ENCODE measurements at places on chromosomes 6 and 20.

GRCh38 chr20:44909872-44910689 is at the start of gene PABPC1L:
TSS of gene PABPC1L (plus strand) at chr20:44910060. CDS start at chr20:44910144, 84 bp downstream.
- DNase-seq: no peak

DNA sequence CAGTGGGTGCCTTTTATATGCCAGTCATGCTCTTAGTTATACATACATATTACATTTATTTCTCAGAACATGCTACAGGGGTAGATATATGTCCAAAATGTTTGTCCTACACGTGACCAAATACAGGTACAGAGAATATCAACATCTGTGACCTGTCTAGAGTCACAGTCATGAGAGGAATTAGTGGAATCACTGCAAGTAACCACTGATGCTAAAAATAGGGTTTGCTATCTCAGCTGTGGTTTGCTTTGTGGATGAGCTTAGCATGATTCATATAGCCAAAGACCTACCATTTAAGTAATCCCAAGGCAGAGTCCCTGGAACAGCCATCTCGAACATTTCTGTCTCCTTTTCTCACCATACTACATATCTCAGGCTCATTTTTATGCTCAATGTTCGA is 32.3 kb downstream of the GSTA3 start:
- no peak for DNase-seq

- DNase-seq: no peak
Observed at GRCh38 chr6:16355699-16356446, 117.5 kb downstream of the GMPR start.

- DNase-seq: no peak
Observed at GRCh38 chr6:134823710-134824034, 126.2 kb downstream of the ALDH8A1 start.

GRCh38 chr6:111534231-111534751 is 51.3 kb upstream of the REV3L start:
- DNase-seq: no peak

DNA sequence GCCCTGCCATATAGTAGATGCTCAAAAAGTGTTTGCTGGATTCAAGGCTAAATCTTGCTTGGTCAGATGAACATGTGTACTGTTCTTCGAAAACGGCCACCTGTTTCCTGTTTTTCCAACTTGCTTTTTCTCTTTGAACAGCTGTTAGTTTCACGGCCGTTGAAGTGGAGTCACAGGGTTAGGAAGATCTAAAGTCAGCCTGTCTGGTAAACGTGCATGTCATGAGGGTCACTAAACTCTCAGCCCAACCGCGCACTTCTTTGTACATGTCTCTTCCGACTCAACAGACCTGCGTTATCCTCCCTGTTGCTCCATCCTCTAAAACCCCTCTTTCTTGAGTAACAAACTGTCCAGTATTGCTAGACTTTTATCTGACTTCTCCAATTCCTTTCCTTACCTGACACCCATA is 93.2 kb upstream of the MAN1A1 start:
- DNase-seq: no peak

DNA sequence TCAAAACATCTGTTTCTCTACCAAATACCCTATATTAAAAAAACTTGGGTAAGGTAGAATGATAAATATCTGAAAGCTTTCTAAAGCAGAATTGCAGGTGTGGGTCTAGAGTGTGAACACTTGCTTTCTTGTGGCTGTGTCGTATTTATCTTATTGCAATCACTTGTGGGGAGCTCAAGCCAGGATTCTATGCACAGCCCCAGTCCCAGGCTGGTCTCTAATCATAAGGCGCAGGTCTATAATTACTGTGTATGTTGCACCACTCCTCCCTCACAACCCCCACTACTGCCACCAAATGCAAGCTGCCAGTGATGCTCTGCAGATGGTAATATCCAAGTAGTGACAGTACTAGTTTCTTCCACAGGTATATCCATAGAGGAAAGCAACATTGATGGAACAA is 2.2 kb upstream of the E2F3 start:
- DNase-seq: no peak

- no peak for DNase-seq
Observed at GRCh38 chr6:126026001-126026400, 39.7 kb downstream of the TRMT11 start.

GRCh38 chr6:117829594-117830319 is 77.3 kb upstream of the SLC35F1 start:
- no peak for DNase-seq

GRCh38 chr6:41367700-41368099 is 32.3 kb downstream of the NCR2 start:
- no peak for DNase-seq

- DNase-seq: no peak
Observed at GRCh38 chr6:45532721-45533210, 155.0 kb upstream of the SUPT3H start.

DNA sequence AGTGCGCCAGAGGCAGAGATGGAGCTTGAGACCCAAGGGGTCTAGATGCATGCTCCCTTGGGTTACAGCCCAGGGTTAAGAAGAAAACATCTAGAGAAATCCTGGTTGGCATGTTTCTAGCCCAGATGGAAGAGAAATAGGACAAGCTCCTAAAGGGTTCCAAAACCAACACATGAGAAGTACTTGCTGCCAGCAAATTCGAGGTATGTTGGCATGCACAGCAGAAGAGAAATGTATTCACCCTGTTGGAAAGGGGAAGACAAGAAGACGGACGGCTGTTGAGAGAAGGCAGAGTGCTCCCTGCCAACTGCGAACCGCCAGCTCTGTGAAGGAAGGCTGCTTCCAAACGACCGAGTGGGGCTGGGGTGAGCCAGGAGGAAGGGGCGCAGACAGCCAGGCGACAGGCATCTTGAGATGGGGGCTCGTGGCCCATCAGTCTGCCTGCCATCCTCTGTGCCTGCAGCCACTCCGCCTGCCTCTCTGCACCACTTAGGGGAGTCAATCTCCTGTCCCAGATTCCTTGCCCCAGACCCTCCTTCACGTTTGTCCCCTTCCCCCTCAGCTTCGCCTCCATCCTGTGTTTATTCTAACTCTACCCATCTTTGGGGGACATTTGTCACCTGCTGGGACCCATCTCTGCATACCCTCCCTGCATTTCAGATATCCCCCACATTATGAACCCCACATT is 249.2 kb downstream of the CDC5L start:
- no peak for DNase-seq

- DNase-seq: no peak
Observed at GRCh38 chr20:62368976-62369814, 2.1 kb upstream of the LAMA5 start.

All from esophagus squamous epithelium (tissue), 5 donors.